ENCODE measurements at places on chromosomes 12 and 14. TPM values are rescaled to one million over a fixed set of nuclear protein-coding genes. Genes with fewer than 3 reads are reported as not detected.

Gene TMEM30B
- total RNA-seq, result 0.18 TPM

Gene PCED1B
- 1.8 TPM for total RNA-seq

Gene STYX
- 18.0 TPM for total RNA-seq

Gene OTUB2
- 1.5 TPM for total RNA-seq

Gene TAS2R20
- total RNA-seq, result 0.32 TPM

Gene NUMB
- 33.4 TPM for total RNA-seq

Gene HNF1A
- total RNA-seq, result 0.32 TPM

Gene AP1G2
- 23.2 TPM for total RNA-seq

Gene SPX
- 0.97 TPM for total RNA-seq

Gene AMN
- total RNA-seq, result 0.90 TPM

Gene ATP2A2
- 93.2 TPM for total RNA-seq

Gene ALDH1L2
- total RNA-seq, result 78.3 TPM

Gene ZNF385A
- total RNA-seq, result 14.3 TPM

Gene BLOC1S1
- 122 TPM for total RNA-seq

Gene CDKL1
- 6.9 TPM for total RNA-seq

Gene CELA1
- total RNA-seq, result not detected

Gene HCFC2
- total RNA-seq, result 12.8 TPM

Gene CLEC2D
- 0.36 TPM for total RNA-seq

Gene TTC6
- total RNA-seq, result not detected

Gene CRIP2
- total RNA-seq, result 285 TPM

Gene SLC25A21
- total RNA-seq, result 0.18 TPM

Gene ANO2
- not detected for total RNA-seq

Gene TMX1
- total RNA-seq, result 35.9 TPM

Gene TMEM121
- total RNA-seq, result 9.4 TPM

Gene DHRS2
- 5.5 TPM for total RNA-seq

Gene PSME1
- total RNA-seq, result 174 TPM

Gene PTPN21
- total RNA-seq, result 6.8 TPM

Gene KCNA1
- not detected for total RNA-seq

Measured in cardiac atrium fibroblast (primary cell).